CD8-positive, alpha-beta memory T cell (primary cell): ENCODE measurements at places on chromosomes 2 and 18. TPM values are rescaled to one million over a fixed set of nuclear protein-coding genes. Genes with fewer than 3 reads are reported as not detected.

DNA sequence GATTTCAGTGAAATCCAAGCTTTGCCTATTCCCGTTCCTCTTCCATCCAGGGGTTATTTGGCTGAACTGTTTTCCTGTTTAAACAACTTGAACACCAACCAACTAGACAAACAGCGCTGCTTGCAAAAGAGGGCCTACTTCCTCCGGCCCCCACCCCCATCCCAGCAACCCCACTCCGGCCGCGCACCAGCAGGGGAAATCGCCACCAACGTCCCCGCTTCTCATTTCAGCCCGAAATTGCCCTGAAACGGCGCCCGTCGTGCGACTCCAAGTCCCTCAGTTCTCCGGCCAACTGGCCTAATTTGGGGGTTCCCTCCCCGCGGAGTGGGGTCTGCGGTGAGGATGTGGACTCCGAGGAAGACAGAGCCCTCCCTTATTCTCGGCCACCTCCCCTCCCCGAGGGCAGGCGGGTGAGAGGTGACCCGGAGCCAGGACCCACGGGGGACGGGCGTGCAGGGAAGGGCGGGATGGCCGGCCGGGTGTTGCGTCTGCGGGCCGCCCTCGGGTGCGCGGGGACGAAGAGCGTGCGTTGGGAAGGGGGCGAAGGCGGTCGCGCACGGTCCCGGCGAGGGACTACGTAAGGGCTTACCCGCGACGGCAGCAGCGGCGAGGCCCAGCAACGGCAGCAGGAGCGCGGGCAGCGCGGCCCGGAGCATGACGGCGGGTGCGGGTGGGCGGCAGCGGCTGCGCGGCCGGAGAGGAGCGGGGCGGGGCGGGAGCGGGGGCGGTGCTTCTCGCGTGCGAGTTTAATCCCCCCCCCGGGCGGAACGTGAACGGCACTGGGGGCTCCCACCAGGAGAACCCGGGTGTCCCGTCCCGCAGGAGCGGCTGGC lies at the start of gene CD302:
Gene CD302 (minus strand): TSS at position 666 of the 833 bp plus-strand sequence. CDS start 10 bp downstream, at position 656.
- H3K27me3 ChIP-seq, result no peaks in the 10 kb centered on the region
- peaks cover 7% of the 10 kb centered on the region for H3K4me1 ChIP-seq
- no peak within 1 kb of the TSS for H3K27ac ChIP-seq
- H3K36me3 ChIP-seq, result no peaks in the 10 kb centered on the region
- H3K4me3 ChIP-seq, result peak within 1 kb of the TSS; percentile 29

DNA sequence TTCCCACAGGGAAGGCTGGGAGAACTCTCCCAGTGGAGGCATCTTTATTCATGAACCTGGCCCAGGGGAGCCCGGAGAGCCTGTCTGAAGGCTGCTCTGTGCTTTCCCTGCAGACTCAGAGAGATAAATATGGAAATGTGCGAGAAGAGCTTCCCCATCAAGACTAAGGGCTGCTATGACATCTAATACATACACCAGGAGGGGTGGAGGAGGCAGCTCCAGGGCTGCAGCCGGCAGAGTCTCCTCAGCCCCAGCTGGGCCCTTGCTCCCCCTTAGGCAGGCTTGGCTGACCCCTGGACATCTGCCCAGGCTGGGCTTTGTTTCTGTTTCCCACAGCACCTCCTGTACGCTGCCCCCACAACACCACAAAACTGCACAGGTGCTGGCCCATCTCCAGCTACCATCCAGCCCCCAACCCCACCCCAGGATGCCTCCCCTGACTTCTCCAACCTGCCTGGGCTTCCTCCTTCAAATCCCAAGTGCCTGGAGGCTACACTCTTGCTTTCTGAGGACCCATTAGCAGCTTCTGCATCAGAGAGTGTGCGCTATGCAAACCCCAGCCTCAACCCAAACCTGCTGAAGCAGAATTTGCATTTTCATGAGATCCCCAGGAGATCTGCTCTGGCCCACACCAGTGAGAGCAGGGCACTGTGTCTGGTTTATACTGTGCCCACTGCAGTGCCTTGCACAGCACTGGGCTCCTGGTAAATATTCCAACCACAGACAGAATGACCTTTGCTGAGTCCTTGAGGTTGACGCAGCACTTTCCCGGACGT lies 96.8 kb downstream of the VSNL1 start:
- no peak for DNase-seq
- no peaks in the 10 kb centered on the region for H3K27me3 ChIP-seq
- H3K36me3 ChIP-seq, result no peaks in the 10 kb centered on the region
- no peak overlapping the region for H3K27ac ChIP-seq

DNA sequence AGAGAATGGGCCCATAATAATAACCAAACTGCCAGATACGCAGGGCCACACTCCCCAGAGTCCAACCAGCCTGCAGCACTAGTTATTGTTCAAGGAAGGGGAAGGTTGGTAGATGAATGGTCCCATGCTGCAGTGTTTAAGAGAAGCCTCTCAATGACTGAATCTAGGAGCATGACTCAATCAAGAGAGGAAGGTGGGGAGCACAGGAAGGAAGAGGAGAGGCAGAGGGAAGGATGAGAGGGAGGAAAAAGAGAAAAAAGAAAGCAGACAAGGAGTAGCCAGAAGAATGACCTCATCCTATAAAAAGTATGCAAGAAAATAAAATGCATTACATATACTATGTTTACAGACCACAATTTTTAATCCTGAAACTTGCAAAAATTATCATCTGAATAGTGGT lies 174.5 kb downstream of the TCF4 start:
- H3K4me3 ChIP-seq, result no peak overlapping the region
- no peak for DNase-seq
- H3K36me3 ChIP-seq, result no peaks in the 10 kb centered on the region
- no peaks in the 10 kb centered on the region for H3K27me3 ChIP-seq

DNA sequence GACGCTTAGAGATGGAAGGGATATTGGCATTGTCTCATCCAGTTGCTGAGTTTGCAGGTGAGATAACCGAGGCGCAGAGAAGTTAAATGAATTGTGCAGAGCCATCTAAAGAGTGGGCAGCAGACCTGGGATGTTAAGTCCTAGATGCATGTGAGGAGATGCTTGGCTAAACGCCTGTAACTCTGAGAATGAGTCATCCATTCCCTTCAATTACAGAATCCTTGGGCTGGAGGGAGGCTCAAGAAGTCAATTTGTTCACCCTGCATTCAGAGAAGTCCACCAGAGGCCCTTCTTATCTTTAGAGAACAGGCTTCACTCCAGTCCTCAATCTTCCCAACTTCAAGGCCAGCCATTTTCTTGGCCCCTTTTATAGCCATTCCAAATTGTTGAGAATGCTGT lies 1.6 kb downstream of the EHD3 start:
- no peaks in the 10 kb centered on the region for H3K36me3 ChIP-seq
- peaks cover 17% of the 10 kb centered on the region for H3K4me1 ChIP-seq
- H3K27me3 ChIP-seq, result no peaks in the 10 kb centered on the region
- no peak overlapping the region for H3K4me3 ChIP-seq
- no peak overlapping the region for H3K27ac ChIP-seq

DNA sequence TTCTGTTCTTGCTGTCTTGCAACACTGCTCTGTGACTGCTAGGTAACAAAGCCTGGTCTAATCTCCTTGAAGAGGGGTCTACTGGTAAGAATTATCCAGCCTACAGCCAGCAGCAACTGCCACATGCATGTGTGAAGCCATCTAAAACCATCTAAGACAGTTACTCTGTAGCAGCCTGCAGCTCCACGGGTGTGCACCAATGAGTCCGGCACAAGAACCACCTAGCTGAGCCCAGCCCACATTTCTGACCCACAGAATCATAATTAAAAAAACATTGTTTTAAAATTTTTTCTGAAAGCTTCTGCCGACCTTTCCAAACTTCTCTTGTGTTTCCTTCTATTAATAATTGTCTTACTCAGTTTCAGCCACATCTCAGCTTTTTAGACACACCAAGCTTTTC lies 102.8 kb downstream of the ZNF385B start:
- H3K4me3 ChIP-seq, result no peak overlapping the region
- DNase-seq, result no peak
- H3K36me3 ChIP-seq, result no peaks in the 10 kb centered on the region
- no peak overlapping the region for H3K27ac ChIP-seq
- H3K27me3 ChIP-seq, result no peaks in the 10 kb centered on the region
- H3K4me1 ChIP-seq, result no peaks in the 10 kb centered on the region

GRCh38 chr2:5569256-5569655 lies 122.9 kb upstream of the SOX11 start:
- no peak for DNase-seq
- H3K4me1 ChIP-seq, result no peaks in the 10 kb centered on the region
- H3K27ac ChIP-seq, result no peak overlapping the region
- no peaks in the 10 kb centered on the region for H3K36me3 ChIP-seq

DNA sequence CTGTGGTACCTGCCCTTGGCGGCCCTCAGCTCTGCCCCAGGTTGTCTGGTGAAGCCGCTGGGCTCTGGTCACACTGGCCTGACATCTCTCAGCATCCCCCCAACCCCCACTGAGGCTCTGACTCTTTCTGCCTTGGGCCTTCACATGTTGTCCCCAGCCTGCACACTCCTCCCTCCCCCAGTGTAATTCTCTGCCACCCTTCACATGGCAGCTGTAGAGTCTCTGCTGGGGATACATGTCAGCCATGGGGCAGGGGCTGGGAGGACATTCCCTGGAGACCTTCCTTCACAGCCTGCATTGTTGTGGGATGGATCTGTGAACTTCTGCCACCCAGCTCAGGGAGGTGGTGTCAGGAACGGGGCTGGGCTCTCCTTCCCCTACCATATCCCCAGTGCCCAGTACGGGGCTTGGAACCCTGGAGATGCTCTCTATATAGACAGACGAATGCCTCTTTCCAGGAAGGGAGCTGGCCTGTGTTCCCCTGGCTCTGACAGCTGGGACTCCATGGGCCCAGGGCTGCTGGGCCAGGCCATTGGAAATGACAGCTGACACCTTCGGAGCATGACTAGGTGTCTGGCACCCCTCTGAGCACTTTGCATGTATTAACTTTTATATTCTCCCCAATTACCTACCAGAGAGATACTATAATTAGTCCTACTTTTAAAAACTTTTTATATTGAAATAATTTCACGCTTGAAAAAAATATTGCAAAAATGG lies 151.5 kb downstream of the INHBB start:
- no peaks in the 10 kb centered on the region for H3K36me3 ChIP-seq
- no peaks in the 10 kb centered on the region for H3K27me3 ChIP-seq
- no peak for DNase-seq
- no peak overlapping the region for H3K27ac ChIP-seq
- no peaks in the 10 kb centered on the region for H3K4me1 ChIP-seq
- no peak overlapping the region for H3K4me3 ChIP-seq

DNA sequence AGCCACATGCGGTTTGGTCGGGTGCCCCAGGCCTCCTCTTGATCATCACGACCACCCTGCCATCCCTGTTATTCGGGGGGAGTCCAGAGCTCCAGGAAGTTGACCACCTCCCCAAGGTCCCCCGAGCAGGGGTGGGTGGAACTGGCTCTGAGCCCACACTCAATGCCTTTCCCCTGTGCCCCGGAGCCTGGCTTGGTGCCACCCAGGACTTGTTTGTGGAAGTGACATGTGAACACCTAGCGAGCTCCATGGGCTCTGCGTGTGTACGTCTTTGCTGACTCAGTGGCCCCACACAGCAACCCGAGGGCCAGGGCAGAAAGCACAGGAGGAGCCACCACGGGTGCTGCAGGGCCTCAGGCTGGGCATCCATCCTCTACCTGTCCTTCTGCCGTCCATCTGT lies 32.5 kb downstream of the ODC1 start:
- no peaks in the 10 kb centered on the region for H3K4me1 ChIP-seq
- no peak overlapping the region for H3K4me3 ChIP-seq
- H3K36me3 ChIP-seq, result peaks cover 4% of the 10 kb centered on the region
- no peak overlapping the region for H3K27ac ChIP-seq

DNA sequence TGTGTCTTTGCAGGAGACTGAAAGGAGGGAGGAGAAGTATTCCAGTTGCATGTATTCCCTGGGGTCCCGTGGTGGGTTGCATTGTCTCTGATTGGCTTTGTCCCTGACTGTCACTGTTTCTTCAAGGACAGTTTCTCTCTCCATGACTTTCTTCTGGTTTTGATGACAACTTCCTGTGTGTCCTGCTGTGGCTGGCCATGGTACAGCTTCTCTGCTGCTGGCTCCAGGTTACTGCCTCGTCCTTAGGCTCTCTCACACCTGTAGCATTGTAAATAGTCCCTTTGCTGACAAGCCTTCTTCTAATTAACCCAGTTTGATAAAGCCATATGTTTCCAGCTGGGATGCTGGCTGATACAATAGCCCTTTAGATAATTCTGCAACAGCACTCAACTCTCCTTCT lies 129.0 kb downstream of the LPIN1 start:
- H3K27ac ChIP-seq, result no peak overlapping the region
- no peak overlapping the region for H3K4me3 ChIP-seq
- DNase-seq, result no peak
- no peaks in the 10 kb centered on the region for H3K4me1 ChIP-seq
- H3K27me3 ChIP-seq, result no peaks in the 10 kb centered on the region
- H3K36me3 ChIP-seq, result no peaks in the 10 kb centered on the region

DNA sequence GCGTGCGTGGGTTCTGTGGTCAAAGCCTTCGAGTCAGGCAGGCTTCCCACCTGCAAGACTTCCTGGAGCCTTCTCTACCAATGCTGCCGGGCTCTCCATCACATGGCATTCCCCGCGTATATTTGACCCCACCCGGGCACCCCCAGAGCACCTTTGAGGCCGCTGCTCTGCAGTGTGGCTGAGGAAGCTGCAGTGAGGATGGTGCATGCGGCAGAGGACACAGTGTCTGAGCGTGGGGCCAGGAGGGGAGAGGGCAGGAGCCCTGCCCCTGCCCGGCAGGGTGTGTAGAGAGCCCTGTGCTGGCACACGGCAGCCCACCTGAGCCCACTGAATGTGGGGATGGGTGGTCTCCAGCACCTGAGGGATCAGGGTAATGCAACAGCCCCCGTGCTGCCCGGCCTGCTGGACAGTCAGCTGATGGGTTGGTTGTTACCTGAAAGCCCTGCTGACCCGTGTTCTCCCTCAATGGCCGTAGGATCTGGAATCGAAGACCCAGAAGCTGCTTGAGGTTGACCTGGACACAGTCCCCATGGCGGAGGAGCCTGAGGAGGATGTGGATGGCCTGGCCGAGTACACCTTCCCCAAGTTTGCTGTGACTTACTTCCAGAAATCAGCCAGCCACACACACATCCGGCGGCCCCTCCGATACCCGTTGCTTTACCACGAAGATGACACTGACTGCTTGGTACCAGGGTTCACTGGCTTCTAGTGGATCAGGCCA lies 36.8 kb upstream of the GPR17 start:
- no peak for DNase-seq
- no peak overlapping the region for H3K4me3 ChIP-seq
- H3K4me1 ChIP-seq, result no peaks in the 10 kb centered on the region
- no peaks in the 10 kb centered on the region for H3K27me3 ChIP-seq
- no peaks in the 10 kb centered on the region for H3K36me3 ChIP-seq

GRCh38 chr18:25164848-25165811 lies 186.8 kb downstream of the ZNF521 start:
- peaks cover 7% of the 10 kb centered on the region for H3K4me1 ChIP-seq
- H3K27me3 ChIP-seq, result no peaks in the 10 kb centered on the region
- no peak for DNase-seq
- no peak overlapping the region for H3K4me3 ChIP-seq

GRCh38 chr18:10376731-10377130 lies 77.7 kb upstream of the APCDD1 start:
- H3K27me3 ChIP-seq, result no peaks in the 10 kb centered on the region
- no peak overlapping the region for H3K4me3 ChIP-seq
- no peaks in the 10 kb centered on the region for H3K36me3 ChIP-seq
- no peak overlapping the region for H3K27ac ChIP-seq

Gene DAPL1
- not detected for total RNA-seq

Gene TXNDC2
- total RNA-seq, result not detected

Gene CCBE1
- not detected for total RNA-seq

Gene ZNF521
- not detected for total RNA-seq

Gene SLC4A5
- total RNA-seq, result 1.8 TPM

Gene SERPINB3
- total RNA-seq, result not detected

Gene GPATCH11
- total RNA-seq, result 17.8 TPM

Gene GALNT5
- total RNA-seq, result not detected

Gene SDC1
- 0.27 TPM for total RNA-seq

Gene GATA6
- total RNA-seq, result 0.11 TPM
